Myocyte (in vitro differentiated cells): ENCODE measurements at places on chromosomes 1 and 21.
A peak's percentile ranks its signal among the peaks of the same experiment; 100 is the strongest.

- no peak for DNase-seq
Measured at GRCh38 chr1:67645495-67646144, 39.4 kb upstream of the GADD45A start.

- DNase-seq = peak; percentile 55
Measured at GRCh38 chr21:17829472-17829871, 10.3 kb upstream of the C21orf91 start.

DNA sequence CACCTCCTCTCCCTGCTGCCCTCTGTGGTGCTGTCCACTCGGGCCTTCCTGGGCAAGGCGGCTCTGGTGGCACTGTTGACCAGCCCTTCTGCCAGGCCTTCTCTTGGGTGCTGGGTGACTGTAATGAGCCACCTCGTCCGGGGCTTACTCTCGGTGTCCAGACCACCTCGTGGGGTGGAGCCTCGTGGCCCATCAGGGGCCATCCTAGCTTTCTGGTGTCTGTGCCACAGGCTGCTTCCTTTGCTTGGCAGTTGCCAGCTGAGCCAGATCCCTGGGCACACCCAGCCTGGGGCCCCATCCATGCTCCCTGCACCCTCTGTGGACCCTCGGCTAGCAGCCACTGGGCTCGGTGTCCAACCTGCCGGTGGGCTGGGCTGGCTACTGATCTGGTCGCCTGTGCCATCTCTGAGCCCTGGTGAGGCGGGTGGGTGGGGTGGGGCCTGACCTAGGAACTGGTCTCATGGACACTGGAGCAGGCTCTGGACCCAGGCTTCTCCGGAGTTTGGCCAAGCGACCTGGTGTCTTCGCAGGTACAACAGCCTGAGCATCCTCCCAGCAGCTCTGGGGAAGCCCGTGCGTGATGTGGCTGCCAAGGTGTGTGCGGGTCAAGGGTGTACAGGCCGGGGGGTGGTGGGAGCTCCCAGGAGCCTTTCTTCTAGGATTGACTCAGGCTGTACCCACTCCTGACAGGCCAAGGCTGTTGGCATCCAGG, 1.4 kb downstream of the PRXL2B start:
- no peak for DNase-seq

DNA sequence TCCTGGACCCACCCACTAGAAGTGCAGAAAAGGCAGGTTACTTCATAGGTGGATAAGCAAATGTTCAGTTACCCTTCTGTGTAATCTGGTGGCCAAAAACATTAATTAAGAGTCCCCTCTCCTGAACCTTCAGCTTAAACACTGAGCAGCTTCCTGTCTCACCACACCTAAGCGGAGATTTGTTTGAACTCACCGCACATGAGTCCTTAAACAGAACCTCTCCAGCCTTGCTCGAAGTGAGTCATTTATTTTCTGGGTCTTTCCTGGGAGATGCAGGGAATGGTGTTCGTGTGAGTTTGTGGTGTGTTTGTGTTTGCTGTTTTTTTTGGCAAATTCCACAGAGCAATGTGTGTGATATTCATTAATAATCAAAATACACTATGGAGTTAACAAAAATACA, 7.6 kb upstream of the FNBP1L start:
- DNase-seq = no peak

DNA sequence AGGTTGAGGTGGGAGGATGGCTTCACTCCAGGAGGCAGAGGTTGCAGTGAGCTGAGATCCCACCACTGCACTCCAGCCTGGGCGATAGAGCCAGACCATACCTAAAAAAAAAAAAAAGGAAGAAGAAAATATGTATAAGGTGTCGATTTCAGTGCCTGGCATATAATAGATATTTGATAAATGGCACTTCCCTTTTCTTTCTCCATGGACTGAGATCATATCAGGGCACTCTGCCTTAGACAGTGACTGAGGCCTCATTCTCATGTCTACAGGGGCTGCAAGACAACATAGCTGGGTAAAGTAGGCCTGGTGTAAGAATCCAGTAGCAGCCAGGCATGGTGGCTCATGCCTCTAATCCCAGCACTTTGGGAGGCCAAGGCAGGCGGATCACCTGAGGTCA, 21.2 kb downstream of the PCAT6 start:
- no peak for DNase-seq

- DNase-seq = no peak
Measured at GRCh38 chr1:33735624-33736023, 128.3 kb upstream of the HMGB4 start.

DNA sequence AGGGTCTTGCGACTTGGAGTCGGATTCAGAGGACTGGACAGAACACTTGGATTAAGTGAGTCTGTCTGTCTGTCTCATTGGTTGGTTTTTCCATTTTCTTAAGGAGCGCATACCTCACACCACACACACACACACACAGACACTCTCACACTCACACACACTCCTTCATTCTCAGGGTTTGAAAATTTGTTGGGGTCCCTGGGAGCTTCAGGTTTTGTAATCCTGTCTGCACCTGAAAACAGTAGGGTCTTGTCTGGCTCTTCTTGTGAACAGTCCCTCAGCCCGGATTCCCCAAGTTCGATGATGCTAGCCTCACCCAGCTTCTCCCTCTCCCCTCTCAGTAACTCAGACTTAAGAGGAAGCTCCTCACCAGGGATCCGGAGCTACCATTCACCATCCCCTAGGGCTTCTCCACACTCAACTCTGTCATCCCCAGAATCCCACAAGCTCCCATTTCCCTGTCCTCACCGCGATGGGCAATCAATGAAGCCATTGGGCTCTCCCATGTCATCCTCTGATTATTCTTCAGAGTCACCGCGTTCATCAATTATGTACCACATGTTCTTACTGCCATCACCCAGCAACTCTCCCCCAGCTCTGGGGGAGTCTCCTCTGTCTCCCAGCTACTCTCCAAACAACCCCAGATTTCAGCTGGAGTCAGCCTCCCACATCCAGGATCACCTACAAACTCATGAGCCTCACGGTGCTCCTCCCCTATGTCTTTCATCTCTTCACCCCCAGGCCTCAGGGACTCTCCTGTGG, 1530.9 kb upstream of the TPTE start:
- DNase-seq = no peak

- no peak for DNase-seq
Measured at GRCh38 chr1:40844887-40845878, 17.0 kb downstream of the CITED4 start.

DNA sequence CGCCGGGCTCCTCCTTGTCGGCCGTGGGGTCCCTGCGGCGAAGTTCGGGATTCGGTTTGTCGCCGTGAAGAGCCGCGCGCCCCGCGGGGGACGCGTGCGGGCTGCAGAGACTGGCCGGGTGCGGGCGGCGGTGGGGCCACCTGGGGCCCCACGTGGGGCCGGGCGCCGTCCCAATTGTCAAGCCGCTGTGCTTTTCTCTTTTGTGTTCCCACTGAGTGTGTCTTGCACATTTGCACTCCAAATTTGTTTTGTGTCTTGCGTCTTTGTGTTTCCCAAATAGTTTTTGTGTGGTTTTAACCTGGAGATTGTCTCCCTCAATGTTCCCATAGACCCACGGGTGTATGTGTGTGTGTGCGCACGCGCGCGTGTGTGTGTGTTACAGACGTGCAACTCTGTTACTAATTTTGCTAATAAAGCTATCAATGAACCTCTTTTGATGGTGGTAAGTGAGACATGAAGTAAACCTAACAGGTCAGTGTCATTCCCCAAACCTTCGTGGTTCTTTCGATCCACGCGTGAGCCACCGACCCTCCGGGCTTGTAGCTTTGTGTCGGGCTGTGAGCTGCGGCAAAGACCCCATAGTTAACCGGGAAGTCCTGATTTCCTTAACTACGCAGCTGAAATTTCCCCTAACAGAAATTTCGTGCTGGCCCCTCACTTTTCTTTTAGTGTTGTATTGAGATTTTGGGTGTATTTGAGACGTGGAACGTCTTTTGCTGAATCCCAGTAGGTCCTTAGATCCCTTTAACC, 708 bp downstream of the PRDM2 start:
- DNase-seq = peak; percentile 33

DNA sequence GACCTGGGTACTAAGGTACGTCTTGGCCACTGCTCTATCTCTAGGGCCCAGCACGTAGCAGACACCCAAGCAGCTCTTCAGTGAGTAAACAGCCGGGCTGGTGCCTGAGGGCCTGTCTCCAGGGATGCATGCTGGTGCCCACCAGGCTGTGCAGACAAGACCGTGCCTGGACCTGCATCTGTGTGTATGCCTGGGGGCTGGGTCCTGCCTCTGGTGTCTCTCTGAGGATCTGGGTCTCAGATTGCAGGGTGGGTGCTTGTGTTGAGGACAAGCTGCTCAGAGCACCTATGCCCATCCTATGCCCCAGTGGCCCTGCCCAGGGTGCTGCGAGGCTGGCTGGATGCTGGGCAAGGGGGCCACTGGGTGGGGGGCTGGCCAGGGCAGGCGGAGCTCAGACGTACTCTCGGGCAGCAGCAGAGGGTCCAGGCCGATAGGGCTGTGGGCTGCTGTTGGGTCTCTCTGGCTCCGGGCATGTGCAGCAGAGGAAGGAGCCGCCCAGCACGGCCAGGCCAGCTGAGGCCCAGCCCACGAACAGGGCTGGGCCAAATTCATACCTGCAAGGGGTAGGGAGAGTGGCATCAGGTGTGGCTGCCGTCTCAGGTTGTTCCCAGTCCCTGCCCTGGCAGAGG, 4.4 kb downstream of the CLDN19 start:
- DNase-seq = no peak
